ENCODE measurements at places on chromosomes 6 and 20.
A peak's percentile ranks its signal among the peaks of the same experiment; 100 is the strongest.

GRCh38 chr20:57190536-57191264 is 75.7 kb downstream of the BMP7 start:
- no peak for DNase-seq

GRCh38 chr20:32314768-32315167 is 37.3 kb downstream of the KIF3B start:
- DNase-seq, result no peak

DNA sequence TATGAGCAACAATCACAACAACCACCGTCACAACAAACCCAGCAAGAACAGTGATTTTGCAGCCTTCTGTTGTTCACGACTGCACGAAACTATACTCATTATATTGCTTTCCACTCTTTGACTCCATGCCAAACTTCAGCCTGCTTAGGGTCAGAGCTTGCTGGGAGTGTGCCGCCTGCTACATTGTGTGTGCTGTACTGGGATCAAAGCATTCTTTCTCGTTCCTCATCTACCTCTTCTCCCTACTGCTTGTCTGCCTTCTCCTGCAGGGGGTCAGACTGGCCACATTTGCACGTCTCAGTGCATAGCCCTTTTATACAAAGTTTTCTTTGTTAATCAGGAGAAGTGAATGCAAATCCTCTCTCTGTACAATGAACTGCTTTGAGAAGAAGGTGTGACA is 401.6 kb upstream of the CITED2 start:
- no peak for DNase-seq

- DNase-seq, result no peak
These were observed 532.1 kb downstream of the PRKN start for GRCh38 chr6:162195441-162195840.

- DNase-seq, result no peak
These were observed 70.1 kb downstream of the RNF144B start for GRCh38 chr6:18457065-18457737.

DNA sequence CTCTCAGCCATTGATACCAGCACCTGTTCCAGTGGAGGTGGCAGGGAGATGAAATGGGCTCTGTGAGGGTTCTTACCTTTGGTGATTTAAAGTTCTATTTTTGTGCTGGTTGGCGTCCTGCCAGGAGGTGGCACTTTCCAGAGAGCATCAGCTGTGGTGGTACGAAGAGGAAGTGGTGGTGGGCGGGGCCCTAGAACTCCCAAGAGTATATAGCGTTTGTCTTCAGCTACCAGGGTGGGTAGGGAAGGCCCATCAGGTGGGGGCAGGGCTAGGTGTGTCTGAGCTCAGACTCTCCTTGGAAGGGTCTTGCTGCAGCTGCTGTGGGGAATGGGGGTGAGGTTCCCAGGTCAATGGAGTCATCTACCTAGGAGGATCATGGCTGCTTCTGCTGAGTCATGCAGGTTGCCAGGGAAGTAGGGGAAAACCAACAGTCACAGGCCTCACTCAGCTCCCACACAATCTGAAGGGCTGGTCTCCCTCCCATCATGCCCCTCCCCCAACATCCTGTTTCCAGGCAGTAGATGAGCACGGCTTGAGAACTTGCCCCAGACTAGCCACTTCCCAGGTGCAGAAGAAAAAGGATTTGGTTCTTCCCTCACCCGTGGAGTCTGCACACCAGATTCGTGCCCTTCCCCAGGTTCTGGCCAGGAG is 46.6 kb downstream of the MOXD1 start:
- DNase-seq, result peak; percentile 15

- no peak for DNase-seq
These were observed 559.6 kb downstream of the CD83 start for GRCh38 chr6:14676977-14677781.

- no peak for DNase-seq
These were observed 180.2 kb downstream of the MAFB start for GRCh38 chr20:40508821-40509220.

DNA sequence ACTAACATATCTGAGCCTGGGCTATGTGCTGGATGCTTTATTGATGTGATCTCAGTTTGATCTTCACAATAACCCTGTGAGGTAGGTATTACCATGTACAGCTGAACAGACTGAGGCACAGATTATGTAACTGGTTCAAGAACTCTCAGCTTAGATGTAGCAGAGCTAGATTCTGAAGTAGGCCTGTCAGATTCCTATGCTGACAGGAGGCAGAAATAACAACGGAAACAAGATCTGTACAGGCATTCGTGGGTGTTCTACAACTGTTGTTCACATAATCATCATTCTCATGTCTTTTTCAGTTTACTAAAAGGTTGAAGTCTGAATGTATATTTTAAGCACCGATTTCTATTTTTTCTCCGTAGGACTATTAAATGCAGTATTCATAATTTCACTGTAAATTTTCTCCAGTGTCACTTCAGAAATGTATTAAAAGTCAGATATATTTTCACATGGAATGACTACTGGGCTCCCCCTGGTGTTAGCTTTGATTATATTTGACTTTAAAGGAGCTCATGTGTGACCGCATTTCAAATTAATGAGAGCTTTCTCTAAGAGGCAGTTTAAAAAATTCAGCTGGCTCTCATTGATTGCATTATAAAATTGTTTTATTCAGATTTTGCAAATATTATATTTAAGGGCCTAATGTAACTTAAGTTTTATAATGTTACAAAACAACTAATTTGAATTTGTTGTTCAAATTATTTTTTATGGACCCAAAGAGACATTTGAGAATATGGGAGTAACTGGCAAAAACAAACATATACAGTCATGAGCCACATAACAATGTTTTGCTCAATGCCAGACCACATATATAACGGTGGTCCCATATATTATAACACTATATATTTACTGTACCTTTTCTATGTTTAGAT is 36.4 kb upstream of the SLC17A4 start:
- no peak for DNase-seq

DNA sequence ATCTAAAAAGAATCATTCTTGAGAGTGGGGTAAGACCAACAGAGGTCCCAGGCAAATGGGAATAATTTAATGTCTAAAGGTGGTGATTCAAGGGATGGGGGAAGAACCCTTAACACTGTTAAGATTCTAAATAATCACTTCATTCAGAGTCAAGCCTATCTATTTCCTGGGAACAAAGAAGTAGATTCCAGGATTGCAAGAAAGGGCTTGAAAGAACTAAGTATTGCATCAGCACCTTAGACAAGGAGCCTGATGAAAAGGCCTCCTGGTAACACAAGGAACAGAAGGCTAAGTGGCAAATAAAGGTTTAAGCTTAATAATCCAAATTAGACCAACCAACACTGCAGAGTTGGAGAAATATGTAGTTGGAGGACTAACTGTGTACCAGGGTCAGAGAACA is 620.7 kb upstream of the BTBD3 start:
- no peak for DNase-seq

- no peak for DNase-seq
These were observed 161.1 kb upstream of the CARMIL1 start for GRCh38 chr6:25118038-25118437.

- DNase-seq, result no peak
These were observed 92.9 kb upstream of the SYNDIG1 start for GRCh38 chr20:24376311-24377099.

GRCh38 chr6:91482498-91482897 is 895.6 kb upstream of the MAP3K7 start:
- DNase-seq, result no peak

DNA sequence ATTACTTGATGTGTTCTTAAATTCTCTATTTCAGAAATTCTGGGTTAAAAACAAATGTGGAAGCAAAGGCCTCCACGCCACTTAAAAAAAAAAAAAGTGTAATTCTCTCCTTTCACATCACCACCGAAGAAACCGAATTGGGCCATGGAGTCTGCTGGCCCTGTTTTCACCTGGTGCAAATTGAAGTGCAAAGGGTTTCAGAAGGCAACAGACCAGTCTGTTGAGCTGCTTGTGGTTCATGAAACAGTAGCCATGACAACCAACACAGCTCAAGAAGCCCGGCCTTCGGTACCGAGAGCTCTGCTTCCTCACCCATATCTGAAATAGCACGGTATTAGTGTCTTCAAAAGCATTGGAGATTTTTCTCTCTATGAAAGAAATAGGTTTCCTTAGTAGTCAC is 63.1 kb downstream of the GMPR start:
- no peak for DNase-seq

DNA sequence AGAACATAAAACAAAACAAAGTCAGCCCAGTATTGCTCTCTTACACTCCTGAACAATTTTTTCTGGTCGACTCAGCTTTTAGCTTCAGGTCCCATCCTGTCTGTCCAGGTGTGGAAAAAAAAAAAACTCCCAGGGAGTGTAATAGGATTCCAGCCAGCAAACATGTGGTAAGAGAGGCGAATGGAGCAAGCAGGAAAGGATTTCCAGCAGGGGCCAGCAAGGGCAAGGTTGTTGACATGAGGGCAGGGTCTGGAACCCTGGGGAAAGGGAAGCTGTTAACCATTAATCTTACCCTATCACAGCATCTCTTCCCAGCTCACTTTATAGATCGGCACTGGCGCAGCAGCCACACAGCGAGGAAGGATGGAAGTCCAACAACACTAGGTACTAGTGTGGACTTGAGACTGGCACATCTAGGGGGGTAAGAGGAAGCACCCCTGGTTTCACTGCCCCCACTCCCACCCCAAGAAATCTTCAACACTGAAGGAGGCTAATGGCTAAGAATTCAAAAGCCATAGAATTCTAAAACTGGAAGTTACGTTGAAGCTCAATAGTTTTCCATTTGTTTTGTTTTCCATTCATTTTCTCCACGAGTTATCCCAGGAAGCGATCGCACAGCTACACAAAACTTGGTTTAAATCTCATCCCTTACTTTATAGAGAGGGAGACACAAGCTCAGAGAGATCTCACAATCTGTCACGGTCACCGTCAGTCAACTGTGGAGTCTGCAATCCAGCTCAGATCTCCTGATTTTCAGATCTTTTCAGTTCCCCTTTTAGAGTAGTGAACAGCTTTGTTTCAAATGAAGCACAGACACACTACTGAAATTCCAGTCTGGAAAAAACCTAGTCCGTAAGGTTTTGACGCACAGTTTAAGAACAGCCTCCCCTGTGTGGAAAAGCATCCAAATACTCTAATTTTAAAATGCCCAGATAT is 53.3 kb downstream of the SLC22A23 start:
- DNase-seq, result no peak

DNA sequence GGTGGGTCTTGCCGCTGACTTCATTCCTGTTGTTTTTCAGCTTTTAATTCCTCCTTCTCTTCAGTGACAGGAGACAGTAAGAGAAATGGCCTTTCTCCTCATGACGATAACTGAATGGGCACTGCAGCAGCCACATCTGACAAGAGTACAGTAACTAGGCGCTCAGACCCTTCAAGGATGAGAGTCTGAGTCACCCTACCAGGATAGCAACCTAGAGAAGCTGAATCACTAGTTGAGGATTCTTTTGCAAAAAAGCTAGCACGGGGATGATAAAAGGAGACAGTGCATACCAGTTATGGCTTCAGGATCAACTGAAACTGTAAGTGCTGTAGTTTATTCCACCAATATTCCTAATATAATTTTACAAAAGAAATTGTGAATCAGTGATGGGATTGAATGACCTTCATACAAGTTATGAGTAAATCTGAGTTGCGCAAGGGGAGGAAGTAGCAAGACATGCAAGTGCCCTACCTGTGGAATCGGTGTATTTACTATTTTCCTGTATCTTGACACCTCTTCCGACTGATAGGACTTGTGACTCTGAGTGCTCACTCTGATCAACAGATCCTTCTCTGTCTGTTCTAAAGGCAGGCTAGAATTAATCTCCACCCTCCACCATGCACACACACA is 161.8 kb upstream of the GRIK2 start:
- DNase-seq, result no peak

GRCh38 chr6:120557554-120557953 is 776.7 kb downstream of the TBC1D32 start:
- DNase-seq, result no peak

GRCh38 chr6:118186672-118187567 is 279.9 kb downstream of the SLC35F1 start:
- DNase-seq, result no peak

- DNase-seq, result no peak
These were observed 167.4 kb downstream of the HDGFL1 start for GRCh38 chr6:22736740-22737139.

DNA sequence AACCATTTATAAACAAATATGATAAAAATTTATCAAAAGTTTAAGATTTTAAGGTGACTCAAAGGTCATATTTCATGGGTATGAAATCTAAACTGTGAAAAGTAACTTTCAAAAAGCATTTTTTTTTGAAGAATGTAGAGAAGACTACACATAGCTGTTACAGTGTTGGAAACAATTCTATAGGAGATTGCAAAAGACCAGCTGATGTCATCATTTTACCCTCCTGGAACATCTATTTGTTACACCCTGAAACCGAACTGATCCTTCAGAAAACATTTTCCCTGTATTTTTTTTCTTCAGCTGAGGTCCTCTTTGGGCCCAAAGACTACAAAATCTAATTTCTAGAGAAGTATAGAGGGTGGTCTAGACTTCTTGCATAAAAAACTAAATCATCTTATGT is 297.5 kb upstream of the FERMT1 start:
- DNase-seq, result no peak

Measured in stimulated activated CD4-positive, alpha-beta T cell treated with anti-CD3 and anti-CD28 coated beads, Interleukin-4, amount 100 ng/mL, for 1 hour (primary cell).